ENCODE measurements at places on chromosomes 5 and 9.

DNA sequence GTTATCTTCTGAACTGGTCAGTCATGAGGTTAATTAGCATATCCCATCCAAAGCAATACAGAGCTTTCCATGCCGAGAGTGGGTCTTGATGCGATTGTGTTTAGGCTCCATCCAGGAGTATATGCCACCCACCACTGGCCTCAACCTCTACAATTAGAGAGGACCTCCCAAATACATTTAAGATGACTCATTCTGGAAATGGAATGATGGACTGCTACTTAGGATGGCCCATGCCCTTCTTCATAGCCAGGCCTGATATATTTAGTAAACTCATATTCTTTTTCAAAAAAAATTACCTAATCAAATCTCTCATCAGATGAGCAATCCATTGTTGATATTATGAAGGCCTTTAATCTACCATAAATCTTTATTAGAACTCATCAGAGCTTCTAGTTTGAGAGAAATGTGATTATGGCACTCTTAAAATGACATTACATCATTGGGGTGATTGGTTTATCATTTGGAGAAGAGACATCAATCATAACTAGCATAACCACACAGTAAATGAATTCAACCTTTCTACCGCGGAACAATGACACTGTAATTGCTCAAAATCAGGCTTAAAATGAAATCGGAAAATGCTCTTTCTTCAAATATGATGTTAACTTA, 414.2 kb upstream of the WWC1 start:
- no peak for DNase-seq

- no peak for DNase-seq
These were observed 4.7 kb downstream of the TNFSF8 start for GRCh38 chr9:114925672-114926071.

DNA sequence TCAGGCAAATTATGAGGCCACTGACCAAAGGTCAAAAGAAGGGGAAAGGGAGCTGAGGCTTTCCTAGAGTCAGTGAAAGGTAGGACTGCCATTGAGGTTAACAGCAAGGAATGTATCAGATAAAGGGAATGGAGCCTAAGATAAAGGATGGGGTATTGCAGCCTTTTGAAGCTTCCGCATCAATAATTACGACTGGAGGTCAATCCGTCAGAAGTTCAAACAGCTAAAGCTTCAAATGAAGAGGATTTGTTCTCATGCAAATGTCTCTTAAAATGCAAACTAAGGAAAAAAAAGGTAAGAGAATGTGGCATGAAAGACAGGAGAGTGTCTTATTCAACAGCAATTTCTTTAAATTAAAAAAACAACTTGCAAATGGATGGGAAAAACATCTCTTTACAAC, 341.1 kb upstream of the RGMB start:
- DNase-seq = no peak

GRCh38 chr9:93194221-93194625, 10.3 kb downstream of the WNK2 start:
- DNase-seq = no peak

- DNase-seq = no peak
These were observed 115.2 kb upstream of the ST8SIA4 start for GRCh38 chr5:101018299-101018698.

GRCh38 chr5:163460562-163461171, at the start of gene HMMR:
Gene HMMR (plus strand): TSS chr5:163460632. CDS start chr5:163460693, 61 bp downstream.
- no peak for DNase-seq

DNA sequence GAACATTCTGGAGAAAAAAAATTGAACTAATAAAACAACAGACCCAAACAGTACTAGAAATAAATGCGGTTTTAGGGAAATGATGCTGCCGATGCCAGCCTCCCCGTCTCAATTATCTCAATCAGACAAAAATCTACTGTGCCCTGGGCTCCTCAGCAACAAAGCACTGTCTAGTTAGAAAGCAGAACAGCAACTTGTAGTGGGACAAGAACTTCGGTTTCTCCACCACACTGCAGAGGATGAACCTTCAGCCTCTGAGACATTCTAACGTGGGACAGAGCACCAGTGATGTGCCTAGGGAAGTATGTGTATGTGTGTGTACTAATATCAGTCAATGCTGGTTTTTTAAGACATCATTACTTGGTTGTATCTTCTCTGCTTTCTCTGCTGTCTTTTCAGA, 11.1 kb upstream of the CAST start:
- DNase-seq = no peak

- no peak for DNase-seq
These were observed 23.9 kb downstream of the SLC35A4 start for GRCh38 chr5:140588311-140589070.

GRCh38 chr5:39074017-39074814, at the start of gene RICTOR:
Gene RICTOR (minus strand): TSS chr5:39074399. CDS start chr5:39074377, 22 bp downstream.
- DNase-seq = peak; percentile 79

DNA sequence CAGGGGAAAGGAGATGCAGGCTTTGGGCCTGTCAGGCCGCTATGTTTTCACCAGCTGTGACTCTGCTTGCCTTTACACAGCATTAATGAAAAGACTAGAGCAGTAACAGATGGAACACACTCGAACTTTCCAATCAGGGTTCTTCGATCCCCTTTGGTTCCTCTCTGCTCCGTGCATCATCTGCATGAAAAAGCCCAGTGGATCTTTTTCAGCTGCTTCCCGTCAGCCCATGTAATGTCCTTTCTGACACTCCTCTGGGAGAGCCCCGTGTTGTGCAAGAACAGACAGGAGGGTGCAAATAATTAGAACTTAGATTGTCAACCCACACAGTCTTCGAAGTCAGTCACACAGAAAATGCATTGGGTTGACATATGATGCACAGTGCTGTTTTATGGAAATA, 448.9 kb upstream of the ZNF462 start:
- no peak for DNase-seq

- no peak for DNase-seq
These were observed 94.7 kb downstream of the PPARGC1B start for GRCh38 chr5:149824846-149825245.

GRCh38 chr9:28319981-28320380, 746.7 kb upstream of the C9orf72 start:
- no peak for DNase-seq

- DNase-seq = no peak
These were observed 270.9 kb downstream of the GAS1 start for GRCh38 chr9:86676396-86676795.

- no peak for DNase-seq
These were observed 481.2 kb downstream of the ACTL7B start for GRCh38 chr9:108374626-108375025.

- DNase-seq = no peak
These were observed 14.7 kb upstream of the ADAMTS19 start for GRCh38 chr5:129445379-129445778.

DNA sequence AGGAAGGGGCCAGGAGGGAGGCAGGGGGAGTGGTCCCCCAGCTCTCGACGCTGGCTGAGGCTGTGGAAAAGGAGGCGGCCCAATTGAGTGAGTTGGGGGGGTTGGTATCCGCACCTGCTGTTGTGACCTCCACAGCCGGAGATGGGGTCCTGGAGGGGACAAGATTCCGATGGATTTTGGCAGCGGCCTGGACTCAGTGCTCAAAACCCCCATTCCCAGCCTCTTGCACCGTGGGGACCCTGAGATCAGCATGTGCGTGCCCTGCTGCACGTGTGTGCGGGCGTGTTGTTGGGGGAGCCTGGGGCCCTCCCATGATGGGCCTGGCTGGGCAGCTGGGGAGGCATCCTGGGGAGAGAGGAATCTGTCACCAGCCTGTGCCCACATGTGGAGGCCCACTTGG, 15.0 kb downstream of the CNTFR start:
- no peak for DNase-seq

DNA sequence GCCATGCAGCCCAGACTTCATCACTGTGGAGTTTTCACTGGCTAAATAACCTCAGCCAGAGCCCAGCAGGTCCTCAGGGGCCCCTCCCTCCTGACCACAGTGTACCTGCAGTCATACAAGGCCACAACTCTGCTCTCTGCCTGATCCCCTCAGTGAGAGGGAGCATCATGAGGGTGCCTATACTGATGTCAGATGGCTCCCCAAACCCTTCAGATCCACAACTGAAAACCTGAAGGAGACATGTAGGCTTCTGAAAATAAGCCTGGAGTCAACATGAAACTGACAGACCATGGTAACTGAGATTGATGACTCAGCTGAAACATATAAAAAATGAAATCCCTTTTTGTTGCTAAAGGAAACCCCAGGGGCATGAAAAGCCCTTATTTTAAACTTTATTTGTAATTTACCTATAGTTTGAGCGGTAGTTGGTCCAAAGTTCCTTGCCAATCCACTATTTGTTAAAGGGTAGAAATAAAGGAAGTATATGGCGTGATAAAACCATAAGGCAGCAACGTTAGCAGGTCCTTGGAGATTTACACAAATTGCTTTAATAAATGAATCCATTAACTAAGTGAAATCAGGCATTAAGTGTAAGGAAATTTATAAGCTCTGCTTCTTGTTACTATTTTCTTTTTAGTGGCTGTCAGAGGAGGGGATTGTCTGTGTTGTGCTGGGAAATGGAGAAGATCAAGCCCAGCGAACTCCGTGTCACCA, 68.3 kb downstream of the FGF1 start:
- no peak for DNase-seq

DNA sequence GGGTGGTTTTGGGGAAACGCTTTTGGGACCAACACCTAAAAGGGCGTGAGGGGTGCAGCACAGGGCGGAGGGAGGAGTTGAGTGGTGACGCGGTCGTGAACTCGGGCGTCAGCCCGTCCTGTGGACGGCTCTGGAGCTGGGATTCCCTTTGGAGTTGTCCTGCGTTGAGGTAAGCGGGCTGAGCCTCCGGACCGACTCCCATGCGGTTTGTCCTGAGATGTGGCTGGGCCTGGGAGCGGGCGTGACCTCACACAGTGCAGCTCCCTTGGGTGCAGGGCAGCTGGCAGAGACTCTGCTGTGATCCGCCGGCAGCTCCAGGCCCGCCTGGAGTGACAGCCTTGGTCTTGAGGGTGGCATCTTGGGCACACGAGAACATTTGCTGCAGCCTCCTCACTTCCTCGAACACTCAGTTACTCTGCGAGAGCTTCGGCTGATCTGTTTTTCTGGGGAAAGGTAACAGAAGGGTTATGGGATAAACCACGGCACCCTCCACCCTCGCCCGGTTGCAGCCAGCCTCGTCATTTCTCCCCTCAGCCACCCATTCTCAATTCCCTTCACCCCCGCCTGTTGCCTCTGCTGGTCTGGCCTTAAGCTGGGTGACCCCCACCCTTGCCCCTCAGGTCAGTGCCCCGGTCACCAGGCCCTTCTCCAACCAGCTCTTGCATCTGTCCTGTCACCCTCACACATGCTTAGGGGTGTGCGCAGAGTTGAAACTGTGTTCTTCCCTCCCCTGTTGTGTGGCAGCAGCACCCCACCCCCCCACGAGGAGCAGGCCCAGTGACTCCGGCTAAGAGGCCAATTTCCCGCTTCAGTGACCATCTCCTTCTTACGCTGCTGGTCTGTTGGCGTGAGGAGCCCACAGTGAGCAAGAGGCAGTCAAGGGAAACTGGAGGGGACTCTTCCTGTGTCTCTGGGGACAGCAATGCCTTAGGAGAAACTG, 94.2 kb upstream of the COL5A1 start:
- no peak for DNase-seq

GRCh38 chr5:57675236-57675635, 192.6 kb upstream of the ACTBL2 start:
- no peak for DNase-seq

DNA sequence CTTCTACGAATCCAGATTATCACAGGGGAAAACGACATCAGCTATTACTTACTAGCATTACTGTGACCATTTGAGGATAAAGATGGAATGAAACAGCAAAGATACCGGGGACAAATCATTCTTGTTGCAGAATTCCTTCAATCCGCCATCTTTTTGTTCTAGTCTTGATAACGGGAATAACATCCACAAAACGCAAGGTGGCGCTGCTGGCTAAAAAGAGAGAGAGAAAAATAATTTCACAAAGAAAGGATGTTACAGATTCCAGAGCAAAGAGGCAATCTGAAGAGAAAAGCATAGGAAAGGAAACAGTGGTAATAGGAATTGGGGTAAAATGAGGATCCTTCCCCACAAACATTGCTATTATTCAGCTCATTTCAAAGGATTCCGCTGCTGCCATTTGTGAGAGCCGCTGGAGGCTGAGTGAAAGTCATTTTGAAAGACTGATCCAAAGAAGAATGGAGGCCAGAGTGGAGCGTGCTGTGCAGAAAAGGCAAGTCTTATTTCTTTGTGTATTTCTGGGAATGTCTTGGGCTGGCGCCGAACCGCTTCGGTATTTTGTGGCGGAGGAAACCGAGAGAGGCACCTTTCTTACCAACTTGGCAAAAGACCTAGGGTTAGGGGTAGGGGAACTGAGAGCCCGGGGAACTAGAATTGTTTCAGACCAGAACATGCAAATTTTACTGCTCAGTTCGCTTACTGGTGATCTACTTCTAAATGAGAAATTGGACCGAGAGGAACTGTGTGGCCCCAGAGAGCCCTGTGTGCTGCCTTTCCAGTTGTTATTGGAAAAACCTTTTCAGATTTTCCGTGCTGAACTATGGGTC, at the start of gene PCDHB7:
Gene PCDHB7, plus strand, starts transcription at position 264 of the 824 bp plus-strand sequence. Its CDS starts 192 bp downstream, at position 456.
- DNase-seq = no peak

GRCh38 chr5:88883059-88883835, at the start of gene MEF2C:
Gene MEF2C (minus strand): TSS chr5:88883184. CDS start chr5:88823788, 59,396 bp downstream.
- DNase-seq = no peak

- no peak for DNase-seq
These were observed 31.0 kb upstream of the FSD1L start for GRCh38 chr9:105416840-105417239.

GRCh38 chr9:123345567-123345955, 10.4 kb upstream of the CRB2 start:
- DNase-seq = no peak

DNA sequence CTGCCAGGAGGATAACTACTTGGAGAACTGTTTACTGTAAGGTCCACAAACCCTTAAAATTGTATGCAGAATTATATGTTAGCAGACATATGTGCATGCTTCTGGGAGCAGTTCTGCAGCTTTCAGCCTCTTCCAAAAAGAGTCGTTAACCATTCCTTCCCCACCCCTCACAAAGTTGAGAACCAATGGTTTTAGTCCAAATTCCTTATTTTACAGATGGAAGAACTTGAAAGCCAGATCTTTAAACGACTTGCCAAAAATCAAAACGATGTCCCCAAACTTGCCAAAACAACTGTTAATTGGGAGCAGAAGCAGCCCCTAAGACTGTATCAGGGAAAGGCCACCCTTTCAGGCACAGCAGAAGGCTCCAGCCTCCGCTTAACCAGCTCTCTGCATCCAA, 266.4 kb upstream of the ANKRD55 start:
- DNase-seq = no peak

GRCh38 chr5:9533096-9533495, 12.8 kb downstream of the SEMA5A start:
- no peak for DNase-seq

DNA sequence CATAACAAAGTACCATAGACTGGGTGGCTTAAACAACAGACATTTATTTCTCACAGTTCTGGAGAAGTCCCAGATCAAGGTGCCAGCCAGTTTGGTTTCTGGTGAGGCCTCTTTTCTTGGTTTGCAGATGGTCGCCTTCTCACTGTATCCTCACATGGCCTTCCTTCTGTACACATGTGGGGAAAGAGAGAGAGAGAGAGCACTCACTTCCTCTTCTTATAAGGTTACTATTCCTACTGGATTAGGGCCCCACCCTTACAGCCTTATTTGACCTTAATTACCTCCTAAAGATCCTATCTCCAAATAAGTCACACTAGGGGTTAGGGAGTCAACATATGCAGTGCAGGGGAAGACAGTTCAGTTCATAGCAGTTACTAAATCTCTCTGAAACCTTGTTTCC, 205.6 kb upstream of the GDNF start:
- no peak for DNase-seq

- no peak for DNase-seq
These were observed 146.7 kb downstream of the GPBP1 start for GRCh38 chr5:57320582-57320981.

- DNase-seq = no peak
These were observed 50.0 kb upstream of the RNU6ATAC start for GRCh38 chr9:134214386-134214765.

- no peak for DNase-seq
These were observed 29.0 kb downstream of the GLRA1 start for GRCh38 chr5:151895660-151896030.
